Right ventricle myocardium superior (tissue), 1 donor: ENCODE measurements at places on chromosomes 13 and 19. TPM values are rescaled to one million over a fixed set of nuclear protein-coding genes. Genes with fewer than 3 reads are reported as not detected.

- DNase-seq: no peak
Observed at GRCh38 chr19:50551034-50551714, 17.1 kb downstream of the LRRC4B start.

DNA sequence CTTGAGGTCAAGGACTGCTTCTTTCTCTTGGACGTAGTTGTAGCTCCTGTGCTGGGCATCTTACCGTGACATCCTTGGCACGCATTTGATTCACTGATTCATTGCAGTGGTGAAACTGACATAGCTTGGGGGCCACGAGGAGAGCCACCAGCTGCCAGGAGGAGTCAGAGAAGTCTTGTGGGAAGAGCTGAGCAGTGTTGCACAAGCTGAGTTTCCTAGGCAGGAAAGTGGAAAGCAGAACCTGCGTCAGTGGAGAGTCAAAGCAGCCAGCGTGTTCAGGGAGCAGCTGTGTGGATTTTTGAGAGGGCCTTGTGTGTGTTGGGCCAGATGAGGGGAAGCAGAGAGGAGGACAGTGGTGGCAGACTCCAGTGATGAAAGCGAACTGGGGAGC is 5.3 kb upstream of the GPR183 start:
- peak; percentile 72 for DNase-seq

- no peak for DNase-seq
Observed at GRCh38 chr13:46830405-46831005, 33.5 kb upstream of the ESD start.

DNA sequence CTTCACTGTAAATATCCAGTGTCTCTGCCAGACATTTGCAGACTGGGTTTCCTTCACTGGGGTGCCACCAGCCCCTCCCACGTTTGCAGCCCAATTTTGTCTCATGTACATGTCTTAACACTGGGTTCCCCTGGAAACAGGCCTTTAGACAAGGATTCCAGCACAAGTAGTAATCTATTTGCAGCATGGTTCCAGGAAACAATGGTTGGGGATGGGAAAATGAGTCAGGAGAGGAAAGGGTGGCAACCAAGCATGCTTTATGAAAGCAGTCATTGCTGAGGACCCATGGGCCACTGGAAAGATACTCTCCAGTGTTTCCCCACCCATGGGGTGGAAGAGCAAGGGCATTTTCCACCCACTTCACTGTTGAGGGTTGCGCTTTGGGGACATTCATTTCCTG is 53.6 kb upstream of the FARP1 start:
- no peak for DNase-seq

DNA sequence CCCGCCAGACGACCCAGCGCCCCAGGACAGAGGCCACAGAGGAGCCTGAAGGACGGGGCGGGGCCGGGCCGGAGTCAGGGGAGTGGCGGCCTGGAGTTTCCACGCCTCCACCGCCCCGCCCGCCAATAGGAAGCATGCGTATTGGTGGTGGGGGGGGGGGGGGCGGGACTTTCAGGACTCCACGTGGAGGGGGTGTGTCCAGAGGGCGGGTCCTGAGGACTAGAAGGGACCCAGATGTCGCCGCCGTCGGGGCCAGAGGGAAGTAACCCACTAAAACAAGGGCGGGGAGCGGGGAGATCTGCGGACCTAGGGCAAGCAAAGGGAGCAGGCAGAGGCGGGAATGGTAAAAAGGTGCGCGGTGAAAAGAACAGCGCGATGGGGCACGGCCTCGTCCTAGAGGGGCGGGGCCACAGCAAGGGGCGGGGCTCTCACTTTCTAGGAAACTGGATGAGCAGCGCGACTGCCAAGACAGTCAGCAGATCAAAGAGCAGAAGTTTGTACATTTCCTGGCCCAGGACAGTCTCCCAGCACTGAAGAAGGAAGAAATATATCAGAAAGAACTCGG is 2.8 kb upstream of the LENG1 start:
- DNase-seq: peak; percentile 91

DNA sequence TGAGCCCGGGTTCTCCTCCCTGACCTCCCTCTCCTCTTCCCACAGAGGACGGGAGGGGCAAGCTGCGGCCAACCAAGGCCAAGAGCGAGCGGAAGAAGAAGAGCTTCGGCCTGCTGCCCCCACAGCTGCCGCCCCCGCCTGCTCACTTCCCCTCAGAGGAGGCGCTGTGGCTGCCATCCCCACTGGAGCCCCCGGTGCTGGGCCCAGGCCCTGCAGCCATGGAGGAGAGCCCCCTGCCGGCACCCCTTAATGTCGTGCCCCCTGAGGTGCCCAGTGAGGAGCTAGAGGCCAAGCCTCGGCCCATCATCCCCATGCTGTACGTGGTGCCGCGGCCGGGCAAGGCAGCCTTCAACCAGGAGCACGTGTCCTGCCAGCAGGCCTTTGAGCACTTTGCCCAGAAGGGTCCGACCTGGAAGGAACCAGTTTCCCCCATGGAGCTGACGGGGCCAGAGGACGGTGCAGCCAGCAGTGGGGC is 162.2 kb downstream of the KDM4B start:
- DNase-seq: no peak

DNA sequence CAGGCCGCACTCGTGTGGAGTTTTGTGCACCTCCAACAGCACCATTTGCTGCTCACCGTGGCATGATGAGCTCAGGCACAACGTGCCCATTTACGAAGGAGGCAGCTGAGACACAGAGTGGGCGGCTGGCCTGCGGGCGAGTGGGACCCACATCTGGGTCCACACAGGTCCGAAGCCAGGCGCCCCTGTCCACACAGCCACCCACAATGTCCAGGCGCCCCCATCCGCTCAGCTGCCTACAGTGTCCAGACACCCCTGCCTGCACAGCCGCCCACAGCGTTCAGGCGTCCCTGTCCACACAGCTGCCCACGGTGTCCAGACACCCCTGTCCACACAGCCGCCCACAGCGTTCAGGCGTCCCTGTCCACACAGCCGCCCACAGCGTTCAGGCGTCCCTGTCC is 42.5 kb upstream of the F7 start:
- DNase-seq: peak; percentile 41

- peak; percentile 100 for DNase-seq
Observed at GRCh38 chr19:44891016-44891882, at the start of gene TOMM40. Gene TOMM40, plus strand, starts transcription at chr19:44891254. Its CDS starts 162 bp downstream, at chr19:44891416.

GRCh38 chr13:46578590-46578975 is 25.6 kb downstream of the LRCH1 start:
- DNase-seq: no peak

DNA sequence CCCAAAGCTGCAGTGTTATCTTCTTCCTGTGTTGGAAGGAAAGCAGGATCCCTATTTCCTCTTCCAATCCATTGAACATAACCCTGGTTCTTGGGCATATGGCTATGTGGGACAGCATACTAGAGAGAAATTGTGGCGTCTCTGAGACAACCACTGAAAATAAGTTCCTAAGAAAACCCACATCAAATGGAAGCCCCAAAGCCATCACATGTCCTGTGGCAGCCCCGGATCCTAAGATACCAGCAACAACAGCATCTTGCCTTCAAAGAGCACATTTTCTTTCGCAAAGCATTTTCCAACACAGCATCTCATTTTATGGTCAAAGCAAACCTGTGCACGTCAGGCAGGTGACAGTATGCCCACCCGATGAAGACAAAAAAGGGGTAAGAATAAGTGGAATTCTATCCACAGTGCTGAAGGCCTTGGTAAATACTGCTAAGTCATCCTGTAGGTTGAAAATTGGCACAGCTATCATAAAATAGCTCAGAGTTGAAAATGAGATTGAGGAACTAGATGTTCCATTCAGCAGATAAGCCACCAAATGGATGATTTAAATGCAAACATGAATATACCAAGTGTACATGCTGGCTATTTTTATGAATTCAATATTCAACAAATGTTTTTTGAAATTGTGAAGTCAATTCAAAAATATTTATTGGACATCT is 232.2 kb downstream of the DLEU7 start:
- DNase-seq: no peak

DNA sequence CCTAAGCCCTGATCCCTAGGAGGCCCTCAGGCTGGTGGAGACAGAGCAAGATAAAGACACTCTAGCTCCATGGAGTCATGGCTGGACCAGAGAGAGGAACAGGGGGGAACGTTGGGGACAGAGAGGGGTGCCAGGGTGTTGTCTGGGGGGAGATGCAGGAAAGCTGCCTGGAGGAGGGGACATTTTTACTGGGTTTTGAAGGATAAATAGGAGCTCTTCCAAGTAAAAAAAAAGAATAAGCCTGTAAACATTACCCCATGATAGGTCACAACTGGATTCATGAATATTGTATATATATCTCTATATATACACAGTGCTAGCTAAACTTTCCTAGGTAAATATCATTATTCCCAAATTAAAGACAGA is 714 bp downstream of the HSH2D start:
- DNase-seq: no peak

- DNase-seq: peak; percentile 37
Observed at GRCh38 chr19:46722004-46722380, 5.1 kb upstream of the PRKD2 start.

DNA sequence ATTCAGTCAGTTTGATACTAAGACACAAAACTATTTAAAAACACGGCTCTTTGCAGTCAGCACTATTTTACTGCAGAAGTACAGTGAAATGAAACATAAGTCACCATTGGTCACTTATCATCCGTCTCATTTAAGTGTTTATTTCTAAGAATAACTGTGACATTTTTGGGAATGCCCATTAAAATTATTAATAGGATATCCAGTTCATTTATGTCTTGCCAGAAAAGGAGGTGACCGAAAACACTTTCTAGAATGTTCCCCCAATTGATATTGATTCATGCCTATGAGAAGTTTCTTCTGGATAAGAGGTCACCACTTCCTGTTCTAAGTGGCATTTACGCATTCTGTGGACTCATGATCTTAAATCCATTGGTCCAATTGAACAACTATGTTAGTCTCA is 477.3 kb downstream of the LIG4 start:
- DNase-seq: no peak

- DNase-seq: no peak
Observed at GRCh38 chr19:15289673-15290072, 42.7 kb downstream of the BRD4 start.

- no peak for DNase-seq
Observed at GRCh38 chr13:25291691-25292090, 4.4 kb upstream of the MTMR6 start.

- DNase-seq: no peak
Observed at GRCh38 chr13:95260031-95260525, 41.2 kb downstream of the ABCC4 start.

DNA sequence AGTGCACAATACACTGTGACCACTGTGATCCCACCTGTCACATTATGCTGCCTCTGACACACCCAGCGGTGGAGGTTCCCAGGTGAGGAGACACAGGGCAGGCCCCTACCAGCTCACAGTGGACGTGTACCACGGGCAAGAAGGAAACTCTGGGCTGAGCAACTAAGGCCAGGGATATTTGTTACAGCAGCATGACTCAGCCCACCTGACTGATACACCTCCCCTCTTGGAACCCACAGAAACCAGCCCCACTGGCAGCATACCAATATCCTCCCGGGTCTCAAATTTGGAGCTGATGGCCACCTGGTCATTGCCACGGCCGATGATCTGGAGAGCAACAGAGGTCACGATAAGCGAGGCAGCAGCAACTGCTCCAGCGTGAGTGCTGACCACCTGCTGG is 14.9 kb downstream of the KLC3 start:
- DNase-seq: no peak

GRCh38 chr19:32809254-32809653 is 60.3 kb downstream of the SLC7A9 start:
- no peak for DNase-seq

- DNase-seq: peak; percentile 81
Observed at GRCh38 chr19:12757544-12758274, 6.1 kb downstream of the BEST2 start.

DNA sequence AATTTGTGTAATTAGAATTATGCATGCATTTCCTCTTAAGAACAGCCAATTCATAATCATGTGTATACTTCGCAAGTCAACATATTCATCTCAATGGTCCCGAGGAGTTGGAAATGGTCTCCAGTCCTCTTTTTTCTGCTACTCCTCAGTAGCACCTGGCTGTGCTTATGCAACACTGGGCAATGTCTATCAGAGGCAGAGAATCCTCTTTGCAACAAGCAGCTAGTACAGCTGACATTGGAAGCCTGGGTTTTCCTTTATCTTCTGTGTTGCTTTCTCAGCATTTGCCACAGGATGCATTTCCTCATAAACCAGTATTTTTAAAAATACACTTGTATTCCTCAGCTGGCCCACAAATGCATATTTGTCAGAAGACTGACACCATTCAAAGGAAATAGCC is 405.3 kb upstream of the GPC6 start:
- DNase-seq: no peak

GRCh38 chr19:57515255-57515654 is 11.9 kb upstream of the ZNF549 start:
- no peak for DNase-seq

DNA sequence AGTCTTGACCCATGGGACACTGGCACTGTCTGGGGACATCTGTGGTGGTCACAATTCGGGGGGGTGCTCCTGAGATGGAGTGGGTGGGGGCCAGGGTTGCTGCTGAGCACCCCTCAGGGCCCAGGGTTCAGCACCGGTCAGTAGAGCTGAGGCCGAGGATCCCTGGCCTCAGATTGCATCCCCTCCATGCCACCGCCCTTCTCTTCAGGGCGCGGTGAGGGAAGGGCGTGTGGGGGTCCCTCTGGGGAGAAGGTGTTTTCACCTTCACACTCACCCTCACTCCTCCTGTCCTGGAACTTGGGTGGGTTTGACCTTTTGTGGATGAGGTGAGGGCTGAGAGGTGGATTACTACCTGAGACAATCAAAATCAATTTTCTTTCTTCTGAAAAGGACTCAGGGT is 13.5 kb downstream of the GNA11 start:
- no peak for DNase-seq

DNA sequence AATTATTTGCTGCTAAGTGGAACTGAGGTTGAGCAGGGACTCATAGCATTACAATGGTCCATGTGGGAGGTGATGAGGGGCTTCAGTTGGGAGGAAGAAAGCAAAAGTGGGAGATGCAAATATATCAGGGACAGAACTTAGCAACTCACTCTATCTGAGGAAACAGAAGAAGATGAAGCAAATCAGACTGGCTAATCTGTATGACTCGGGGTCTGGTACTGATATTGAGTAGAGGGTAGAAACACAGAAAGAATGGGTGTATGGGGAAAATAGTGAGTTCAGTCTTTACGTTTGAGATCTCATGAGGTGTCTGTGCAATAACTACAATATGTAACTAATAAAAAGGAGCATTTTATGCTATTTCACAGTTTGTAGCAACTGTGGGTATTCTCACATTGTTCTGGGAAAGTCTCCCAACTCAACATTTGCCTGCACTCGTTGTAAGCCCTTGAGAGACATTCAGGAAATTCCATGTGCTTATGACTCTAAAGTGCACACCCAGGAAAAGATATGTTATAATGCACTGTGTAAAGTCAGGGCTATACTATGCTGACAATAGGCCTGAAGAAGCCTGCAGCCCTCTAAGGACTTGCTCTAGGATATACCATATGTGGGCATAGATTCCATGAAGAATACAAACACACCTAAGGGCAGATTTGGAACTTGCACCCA is 183.5 kb downstream of the SPRY2 start:
- no peak for DNase-seq

GRCh38 chr13:46822551-46822950 is 25.6 kb upstream of the ESD start:
- no peak for DNase-seq

- no peak for DNase-seq
Observed at GRCh38 chr19:16880884-16881554, 7.8 kb upstream of the F2RL3 start.

Gene ERICH6B
- not detected for total RNA-seq

Gene FCAR
- total RNA-seq: 0.30 TPM

Gene ZNF497
- total RNA-seq: 0.30 TPM

Gene NLRP4
- not detected for total RNA-seq

Gene CCDC8
- total RNA-seq: 28.1 TPM

Gene LILRA2
- 1.7 TPM for total RNA-seq

Gene NALCN
- total RNA-seq: 8.2 TPM

Gene NAPSA
- 0.40 TPM for total RNA-seq

Gene ZNF8
- 4.6 TPM for total RNA-seq

Gene DNAAF3
- 0.59 TPM for total RNA-seq

Gene PRSS57
- not detected for total RNA-seq

Gene KLF2
- total RNA-seq: 67.6 TPM
